ENCODE measurements at places on chromosomes 7 and 10.
A peak's percentile ranks its signal among the peaks of the same experiment; 100 is the strongest.

DNA sequence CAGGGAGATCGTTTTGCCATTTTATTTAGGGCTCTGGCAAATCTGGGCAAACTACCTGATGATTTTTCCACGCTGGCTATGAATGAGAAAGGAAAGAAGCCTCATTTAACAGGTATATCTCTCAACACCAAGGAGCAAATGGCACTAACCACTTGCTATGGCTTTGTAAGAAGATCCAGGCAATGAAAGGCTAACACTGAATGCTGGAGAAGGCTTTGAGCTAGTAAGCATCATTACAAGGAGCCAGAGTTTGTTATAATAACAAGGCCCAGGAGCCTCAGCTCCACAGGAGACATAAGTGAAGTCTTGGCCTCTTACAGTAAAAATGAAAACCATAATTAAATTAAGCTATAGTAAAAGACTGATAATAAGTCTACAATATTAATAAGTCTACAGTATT is 123.1 kb downstream of the CNOT4 start:
- no peak for DNase-seq

- DNase-seq: no peak
Measured at GRCh38 chr7:68783684-68784083, 814.6 kb upstream of the AUTS2 start.

DNA sequence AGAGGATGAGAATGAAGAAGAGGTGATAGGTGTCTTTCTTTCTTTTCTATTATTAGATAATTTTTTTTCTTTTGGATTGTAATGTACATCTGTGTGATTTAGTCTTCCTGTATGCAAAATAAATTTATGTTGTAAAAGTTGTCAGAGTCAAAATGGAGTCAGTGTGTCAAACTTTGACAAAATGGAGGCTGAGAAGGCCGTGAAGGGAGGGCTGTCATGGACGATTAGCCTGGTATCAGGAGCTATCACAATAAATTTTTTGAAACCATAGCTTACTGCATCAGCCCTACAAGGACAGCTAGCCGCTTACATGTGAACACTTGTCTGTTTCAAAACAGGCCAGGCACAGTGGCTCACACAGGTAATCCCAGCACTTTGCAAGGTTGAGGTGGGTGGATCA is 67.6 kb downstream of the EXOC6 start:
- DNase-seq: no peak

DNA sequence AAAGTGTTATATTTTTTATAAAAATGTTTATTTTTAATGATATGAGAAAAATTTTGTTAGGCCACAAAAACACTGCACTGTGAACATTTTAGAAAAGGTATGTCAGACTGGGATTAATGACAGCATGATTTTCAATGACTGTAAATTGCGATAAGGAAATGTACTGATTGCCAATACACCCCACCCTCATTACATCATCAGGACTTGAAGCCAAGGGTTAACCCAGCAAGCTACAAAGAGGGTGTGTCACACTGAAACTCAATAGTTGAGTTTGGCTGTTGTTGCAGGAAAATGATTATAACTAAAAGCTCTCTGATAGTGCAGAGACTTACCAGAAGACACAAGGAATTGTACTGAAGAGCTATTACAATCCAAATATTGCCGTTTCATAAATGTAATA is 64.8 kb upstream of the CAPZA2 start:
- no peak for DNase-seq

- no peak for DNase-seq
Measured at GRCh38 chr10:22344249-22344648, 1.0 kb upstream of the SPAG6 start.

- no peak for DNase-seq
Measured at GRCh38 chr10:97539523-97540200, 32.9 kb upstream of the ANKRD2 start.

DNA sequence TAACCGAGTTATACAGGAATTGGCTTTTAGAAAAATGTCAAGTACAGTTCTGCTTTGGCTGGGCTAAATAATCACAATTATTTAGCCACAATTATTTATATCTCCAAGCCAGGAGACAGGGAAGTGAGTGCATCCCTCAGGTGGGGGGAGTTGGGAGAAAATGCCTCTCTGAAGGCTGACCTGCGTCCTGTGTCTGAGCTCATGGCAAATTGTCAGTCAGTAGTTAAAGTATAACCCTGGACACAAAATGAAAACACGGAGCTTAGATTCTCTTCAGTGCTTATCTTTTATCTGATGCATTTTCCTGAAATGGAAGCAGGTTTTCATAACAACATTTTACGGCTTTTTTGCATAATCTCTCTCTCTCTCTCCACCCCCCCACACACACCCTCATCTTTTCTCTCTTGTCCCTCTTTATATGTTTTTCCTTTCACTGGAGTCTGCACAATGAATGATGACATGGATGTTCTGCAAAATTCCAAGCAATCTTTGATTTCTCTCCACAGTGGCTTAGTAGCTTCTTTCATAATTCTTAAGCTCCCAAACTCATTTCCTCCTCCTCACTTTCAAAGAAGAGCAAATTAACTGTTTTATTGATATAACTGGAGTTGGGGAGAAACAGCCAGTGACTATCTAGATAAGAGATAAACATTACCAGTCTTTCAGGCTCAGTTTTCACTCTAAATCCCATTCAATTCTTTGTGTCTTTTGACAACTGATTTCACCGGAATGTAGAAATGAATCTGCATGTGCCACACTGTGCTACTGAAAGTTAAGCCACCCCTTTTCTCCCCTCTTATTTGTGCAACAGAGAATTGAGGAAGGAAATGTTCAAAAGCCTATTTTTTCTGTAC is 521.4 kb upstream of the GHITM start:
- DNase-seq: no peak

DNA sequence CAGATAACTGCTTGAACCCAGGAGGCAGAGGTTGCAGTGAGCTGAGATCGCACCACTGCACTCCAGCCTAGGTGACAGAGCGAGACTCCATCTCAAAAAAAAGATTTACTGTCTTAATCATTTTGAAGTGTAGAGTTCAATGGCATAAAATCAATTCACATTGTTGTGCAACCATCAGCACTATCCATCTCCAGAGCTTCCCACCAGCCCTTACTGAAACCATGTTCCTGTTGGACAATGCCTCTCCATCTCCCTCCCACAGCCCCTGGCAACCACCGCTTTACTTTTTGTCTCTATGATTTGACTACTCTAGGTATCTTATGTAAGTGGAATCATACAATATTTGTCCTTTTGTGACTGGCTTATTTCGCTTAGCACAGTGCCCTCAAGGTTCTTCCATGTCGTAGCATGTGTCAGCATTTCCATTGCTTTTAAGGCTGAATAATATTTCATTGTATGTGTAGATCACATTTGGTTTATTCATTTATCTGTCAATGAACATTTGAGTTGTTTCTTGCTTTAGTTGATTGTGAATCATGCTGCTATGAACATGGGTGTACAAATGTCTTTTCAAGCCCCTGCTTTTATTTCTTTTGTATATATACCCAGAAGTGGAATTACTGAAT is 33.1 kb downstream of the NACAD start:
- DNase-seq: no peak

GRCh38 chr7:124761164-124761715 is 4.4 kb downstream of the GPR37 start:
- DNase-seq: no peak

DNA sequence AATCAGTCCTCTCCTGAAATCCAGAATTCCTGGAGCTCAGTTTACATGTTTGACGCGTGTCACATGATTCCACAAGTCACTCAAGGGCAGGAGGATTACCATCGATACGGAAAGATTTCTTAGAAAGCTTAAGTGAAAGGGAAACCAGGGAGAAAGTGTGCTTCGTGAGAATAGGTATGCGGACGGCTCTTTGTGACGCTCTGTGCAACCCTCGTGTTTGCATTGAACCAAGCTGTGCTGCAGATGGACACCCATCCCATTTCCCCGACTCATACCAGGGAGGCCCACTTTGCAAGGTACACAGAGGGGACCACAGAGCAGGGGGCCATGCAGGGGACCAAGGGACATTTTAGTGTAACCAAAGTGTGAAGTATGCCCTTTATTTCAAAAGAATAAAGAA is 43.2 kb downstream of the IKZF1 start:
- DNase-seq: no peak

- DNase-seq: peak; percentile 5
Measured at GRCh38 chr10:8794860-8795259, 740.4 kb downstream of the GATA3 start.

GRCh38 chr10:69303632-69304051 is 25.3 kb downstream of the HK1 start:
- DNase-seq: no peak

DNA sequence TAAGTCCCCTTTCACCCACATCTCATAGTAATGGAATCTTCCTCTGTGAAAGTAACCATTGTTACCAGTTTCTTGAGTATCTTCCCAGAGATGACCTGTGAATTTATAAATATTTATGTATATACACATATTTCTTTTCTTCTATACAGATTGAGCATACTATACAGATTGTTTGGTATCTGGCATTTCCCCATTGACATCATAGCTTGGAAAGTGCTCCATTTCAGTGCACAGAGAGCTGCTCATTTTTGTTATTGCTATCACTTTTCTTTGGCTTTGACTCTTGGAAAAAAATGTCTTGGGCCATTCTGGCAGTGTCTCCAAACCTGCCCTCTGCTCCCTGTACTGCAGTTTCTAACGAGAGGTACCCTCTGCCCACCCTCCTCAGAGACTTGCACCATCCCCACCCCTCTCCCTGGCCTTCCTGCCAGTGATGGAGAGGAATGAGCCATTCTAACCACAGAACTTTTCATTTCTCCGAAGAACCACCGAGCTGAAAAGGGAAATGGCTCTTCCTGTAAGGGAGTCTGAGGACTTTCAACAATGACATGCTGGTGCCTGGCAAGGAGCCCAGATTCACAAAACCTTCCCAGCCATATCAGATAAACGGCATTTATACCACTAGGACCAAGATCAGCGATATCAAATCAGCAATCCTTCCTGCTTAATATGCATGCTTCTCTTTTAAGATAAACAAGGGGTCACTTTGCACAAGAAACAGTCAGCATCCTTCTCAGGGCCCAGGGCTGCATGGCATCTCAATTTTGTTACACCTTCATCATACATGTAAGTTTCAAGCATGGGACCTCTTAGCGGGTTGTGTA is 19.7 kb upstream of the CCSER2 start:
- DNase-seq: peak; percentile 36

DNA sequence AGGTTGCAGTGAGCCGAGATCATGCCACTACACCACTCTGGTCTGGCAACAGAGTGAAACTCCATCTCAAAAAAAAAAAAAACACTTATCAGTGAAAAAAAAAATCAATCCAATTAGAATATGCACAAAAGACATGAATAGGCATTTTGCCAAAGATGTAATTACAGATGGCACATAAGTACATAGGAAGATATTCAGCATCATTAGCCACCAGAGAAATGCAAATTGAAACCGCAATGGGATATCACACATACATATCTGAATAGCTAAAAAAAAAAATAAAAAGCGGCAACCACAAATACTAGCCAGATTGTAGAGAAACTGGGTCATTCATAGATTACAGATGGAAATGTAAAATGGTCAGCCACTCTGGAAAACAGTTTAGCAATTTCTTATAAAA is 1310.8 kb downstream of the XPNPEP1 start:
- DNase-seq: no peak

GRCh38 chr7:117203205-117203604 is 119.7 kb downstream of the WNT2 start:
- DNase-seq: no peak

GRCh38 chr7:154789404-154789803 is 213.5 kb downstream of the PAXIP1 start:
- DNase-seq: no peak

DNA sequence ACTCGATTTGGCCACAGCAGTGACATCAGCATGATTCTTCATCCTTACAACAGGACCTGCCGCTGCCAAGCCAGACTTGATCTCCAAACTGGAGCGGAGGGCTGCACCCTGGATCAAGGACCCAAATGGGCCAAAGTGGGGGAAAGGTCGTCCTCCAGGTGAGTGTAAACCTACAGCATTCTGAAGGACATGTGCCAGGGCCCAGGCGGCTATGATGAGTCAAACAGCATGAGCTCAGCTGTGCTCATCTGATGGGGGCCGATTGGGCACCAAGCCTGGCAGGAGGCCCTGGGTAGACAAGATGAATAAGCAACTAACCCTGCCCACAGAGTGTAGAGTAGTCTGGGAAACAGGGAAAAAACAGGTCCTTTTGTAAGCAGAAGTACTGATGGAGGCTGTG is 14.4 kb upstream of the ATP6V0E2 start:
- no peak for DNase-seq

DNA sequence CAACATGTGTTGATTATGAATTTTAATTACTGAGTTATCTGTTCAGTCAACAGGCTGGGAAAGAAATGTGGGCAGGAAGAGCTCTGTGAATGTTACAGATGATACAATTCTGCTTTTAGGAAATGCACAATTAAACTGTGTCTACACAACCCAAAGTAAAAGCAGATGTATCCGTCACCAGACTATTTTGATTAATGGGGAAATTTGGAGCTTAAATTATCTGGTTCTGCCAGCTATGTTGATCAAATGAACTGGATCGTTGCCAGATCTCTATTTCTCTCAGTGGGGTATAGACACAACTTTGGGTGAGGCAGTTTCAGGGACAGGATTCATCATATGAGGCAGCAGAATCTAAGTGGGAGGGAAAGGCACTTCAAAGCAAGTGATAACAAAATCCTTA is 136.5 kb downstream of the NEUROD6 start:
- DNase-seq: no peak

- no peak for DNase-seq
Measured at GRCh38 chr7:25982684-25983083, 169.3 kb upstream of the NFE2L3 start.

DNA sequence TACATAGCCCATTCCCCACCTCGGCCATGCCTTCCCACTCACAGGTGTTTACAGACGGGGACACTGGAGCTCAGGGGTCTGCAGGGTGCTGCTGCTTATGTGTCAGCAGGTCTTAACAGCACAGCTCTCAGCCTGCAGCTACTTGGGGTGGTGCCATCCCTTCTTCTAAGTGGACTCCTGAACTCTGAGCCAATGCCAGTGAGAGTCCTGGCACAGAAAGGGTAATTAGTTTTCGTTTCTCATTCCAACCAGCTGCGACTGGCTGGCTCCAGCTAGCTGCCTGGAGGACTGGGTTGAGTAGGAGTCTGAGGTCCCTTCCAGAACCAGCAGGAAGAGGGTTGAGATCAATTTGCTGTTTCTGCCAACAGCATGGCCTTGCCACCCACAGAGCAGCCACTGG is 88.3 kb upstream of the AGK start:
- no peak for DNase-seq

Measured in stimulated activated CD4-positive, alpha-beta T cell treated with anti-CD3 and anti-CD28 coated beads, Interleukin-12 subunit alpha, Interleukin-12 subunit beta, amount 100 ng/mL, for 4 hours (primary cell).